ENCODE measurements at places on chromosomes 16 and 17.

- DNase-seq: no peak
Measured at GRCh38 chr16:56470666-56471065, 19.3 kb downstream of the OGFOD1 start.

DNA sequence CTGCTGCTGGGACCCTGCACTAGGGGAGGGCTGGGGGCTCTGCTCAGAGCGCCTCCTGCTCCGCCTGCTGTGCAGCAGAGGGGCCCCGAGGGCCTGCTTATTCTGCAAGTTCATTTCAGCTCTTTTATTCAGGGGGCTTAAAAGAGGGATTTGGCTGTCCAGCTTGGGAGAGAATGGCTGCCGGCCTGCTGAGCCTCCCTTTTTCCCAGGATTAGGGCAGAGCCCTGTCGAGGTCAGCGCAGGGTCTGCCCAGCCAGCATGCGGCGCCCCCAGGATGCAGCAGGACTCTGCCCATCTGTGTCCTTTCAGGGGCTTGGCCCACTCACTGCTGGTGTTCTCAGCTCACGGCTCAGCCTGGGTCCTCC, 1.1 kb downstream of the SMIM5 start:
- DNase-seq: no peak

DNA sequence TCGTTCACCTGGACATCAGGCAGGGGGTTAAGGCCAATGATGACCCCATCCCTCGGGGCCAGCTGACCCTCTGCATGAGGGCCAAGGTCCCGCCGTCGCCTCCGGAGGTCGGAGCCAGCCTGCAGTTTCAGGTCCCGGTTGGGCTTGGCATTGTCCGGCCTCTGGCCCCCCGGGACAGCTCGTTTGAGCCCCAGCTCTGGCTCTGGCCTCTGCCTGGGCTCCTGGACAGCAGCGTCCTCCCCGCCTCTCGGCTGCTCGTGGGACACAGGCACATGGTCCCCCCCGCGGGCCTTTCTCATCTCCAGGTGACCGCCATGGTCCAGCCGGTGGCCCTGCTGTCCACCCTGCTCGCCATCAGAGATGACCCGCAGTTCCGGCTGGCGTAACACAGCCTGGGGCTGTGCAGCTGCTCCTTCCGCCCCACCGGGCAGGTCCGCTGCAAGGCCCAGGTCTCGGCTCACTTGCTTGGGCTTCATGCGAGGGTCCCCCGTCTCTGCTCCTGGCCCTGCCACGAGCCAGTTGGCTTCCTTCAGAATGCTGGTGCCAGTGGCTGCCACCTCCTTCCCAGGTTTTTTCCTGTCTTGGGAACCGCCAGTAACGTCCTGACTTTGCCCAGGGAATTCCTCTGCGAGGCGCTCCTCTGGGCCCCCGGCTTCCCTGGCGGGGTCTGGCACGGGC, 6.7 kb downstream of the NDUFAF8 start:
- no peak for DNase-seq

DNA sequence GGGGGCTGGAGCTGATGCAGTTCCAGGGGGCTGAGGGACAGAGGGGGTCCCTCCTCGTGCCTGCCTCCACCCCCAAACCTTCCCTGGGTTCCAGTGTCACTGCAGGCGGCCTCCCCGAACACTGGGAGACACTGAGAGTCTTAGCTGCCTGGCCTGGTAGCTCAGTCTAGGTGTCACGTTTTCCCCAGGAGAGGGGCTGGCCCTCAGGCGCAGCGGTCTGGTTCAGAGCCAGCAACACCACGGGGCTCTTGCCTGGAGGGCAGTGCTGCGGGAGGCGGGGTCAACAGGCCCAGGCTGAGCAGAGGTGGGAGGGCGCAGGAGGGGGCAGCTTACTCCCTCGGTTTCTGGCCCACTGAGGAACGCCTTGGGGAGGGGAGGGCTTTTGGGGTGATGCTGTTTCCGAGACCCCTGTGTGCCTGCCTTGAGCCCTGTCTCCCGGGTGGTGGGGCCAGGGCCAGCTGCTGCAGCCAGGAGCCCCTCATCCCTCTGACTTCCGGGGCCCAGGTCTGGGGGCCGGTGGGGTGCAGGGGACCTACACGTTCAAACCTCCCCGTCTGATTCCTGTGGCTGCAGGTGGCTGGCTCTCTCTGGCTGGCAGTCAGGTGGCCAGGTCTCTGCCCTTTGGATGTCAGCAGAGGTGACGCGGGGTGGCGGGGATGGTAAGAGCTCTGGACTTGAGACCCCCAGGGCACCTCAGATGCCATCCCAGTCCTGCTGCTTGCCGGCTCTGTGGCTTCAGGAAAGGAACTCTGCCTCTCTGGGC, 89.3 kb upstream of the GSE1 start:
- no peak for DNase-seq

GRCh38 chr16:7318686-7319085, 14.0 kb upstream of the RBFOX1 start:
- no peak for DNase-seq

GRCh38 chr17:61474934-61475333, 22.7 kb downstream of the TBX4 start:
- DNase-seq: no peak

GRCh38 chr17:64377769-64378282, 12.8 kb downstream of the PECAM1 start:
- DNase-seq: no peak

- DNase-seq: no peak
Measured at GRCh38 chr16:80317116-80317515, 223.7 kb upstream of the DYNLRB2 start.
